Activated CD8-positive, alpha-beta memory T cell treated with anti-CD3 and anti-CD28 coated beads for 4 hours (primary cell): ENCODE measurements at places on chromosomes 1 and 21.

DNA sequence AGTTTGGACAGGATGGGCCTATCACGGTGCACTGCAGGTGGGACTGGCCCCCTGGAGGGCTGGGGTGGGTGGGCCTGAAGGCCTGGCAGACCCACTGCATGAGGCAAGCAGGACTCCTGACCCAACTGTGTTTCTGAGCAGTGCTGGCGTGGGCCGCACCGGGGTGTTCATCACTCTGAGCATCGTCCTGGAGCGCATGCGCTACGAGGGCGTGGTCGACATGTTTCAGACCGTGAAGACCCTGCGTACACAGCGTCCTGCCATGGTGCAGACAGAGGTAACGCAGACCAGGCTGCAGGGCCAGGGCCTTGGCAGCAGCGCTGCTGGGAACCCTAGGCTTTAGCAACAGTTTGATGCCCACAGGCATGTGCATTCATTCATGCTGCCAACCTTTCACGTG, 29.0 kb upstream of the KDM4A start:
- no peak for DNase-seq

DNA sequence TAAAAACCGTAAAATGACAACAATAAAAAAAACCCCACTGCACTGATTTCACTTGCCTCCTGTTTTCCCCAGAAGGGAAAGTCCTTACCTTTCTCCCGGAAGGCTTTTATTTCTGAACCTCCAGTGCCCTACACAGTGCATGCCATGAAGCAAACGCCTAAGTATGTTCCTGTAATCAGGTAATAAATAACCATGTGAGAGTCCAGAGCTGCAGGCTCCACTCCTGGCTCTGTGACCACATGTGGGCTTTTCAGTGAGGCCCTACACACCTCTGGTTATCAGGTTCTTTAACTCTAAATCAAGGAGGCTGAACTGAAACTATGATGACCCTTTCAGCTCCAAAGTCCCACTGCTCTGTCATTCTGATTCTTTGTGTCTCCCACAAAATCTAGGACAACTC, 20.8 kb upstream of the NR5A2 start:
- no peak for DNase-seq

DNA sequence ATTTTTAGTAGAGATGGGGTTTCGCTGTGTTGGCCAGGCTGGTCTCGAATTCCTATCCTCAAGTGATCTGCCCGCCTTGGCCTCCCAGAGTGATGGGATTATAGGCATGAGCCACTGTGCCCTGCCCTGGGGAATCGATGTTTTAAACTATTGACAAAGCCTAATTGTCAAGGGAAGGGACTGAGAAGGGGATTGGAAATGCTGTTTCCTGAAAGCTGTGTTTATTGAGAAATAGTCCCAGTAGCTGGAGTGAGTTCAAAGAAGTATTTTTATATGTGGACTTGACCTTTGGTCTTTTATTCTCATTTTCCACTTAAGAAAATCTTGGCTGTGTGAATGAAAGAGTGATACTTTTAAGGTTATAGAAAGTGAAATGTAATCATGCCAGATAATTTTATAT, 47.5 kb downstream of the KIF1B start:
- DNase-seq: no peak

DNA sequence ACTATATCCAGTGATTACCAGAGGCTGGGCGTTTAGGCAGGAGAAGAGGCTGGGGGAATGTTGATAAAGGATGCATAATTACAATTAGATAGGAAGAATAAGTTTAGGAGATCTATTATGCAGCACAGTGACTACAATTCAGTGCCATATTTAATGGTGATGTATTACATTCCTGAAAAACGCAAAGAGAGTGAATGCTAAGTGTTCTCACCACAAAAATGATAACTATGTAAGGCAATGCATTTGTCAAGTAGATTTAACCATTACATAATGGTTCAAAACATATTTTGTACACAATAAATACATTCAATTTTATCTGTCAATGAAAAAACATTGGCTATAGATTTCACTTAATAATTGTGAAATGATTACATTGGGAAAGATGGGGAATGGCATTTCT, 548.9 kb downstream of the NUF2 start:
- no peak for DNase-seq

- DNase-seq: no peak
These were observed 2.3 kb downstream of the COL9A2 start for GRCh38 chr1:40314721-40315238.

GRCh38 chr1:154974808-154975408, 427 bp downstream of the CKS1B start:
- DNase-seq: peak; percentile 85

- no peak for DNase-seq
These were observed 58.8 kb downstream of the CLIC4 start for GRCh38 chr1:24803987-24804530.

DNA sequence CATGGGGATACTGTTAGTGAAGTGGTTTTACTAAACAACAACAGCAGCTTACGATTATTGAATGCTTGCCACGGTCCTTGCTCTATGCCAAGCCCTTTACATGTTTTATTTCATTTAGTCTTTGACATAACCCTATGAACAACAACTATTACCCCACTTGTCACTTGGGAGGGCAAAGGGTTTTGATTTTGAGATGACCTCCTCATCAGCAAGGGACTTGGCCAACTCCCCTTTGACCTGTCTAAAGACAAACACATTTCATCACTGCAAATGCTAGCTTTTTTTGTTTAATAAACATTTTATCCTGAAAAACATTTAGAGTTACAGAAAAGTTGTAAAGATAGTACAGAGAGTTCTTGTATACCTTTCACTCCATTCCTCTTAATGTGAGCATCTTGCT, 152.5 kb upstream of the WNT4 start:
- DNase-seq: no peak

DNA sequence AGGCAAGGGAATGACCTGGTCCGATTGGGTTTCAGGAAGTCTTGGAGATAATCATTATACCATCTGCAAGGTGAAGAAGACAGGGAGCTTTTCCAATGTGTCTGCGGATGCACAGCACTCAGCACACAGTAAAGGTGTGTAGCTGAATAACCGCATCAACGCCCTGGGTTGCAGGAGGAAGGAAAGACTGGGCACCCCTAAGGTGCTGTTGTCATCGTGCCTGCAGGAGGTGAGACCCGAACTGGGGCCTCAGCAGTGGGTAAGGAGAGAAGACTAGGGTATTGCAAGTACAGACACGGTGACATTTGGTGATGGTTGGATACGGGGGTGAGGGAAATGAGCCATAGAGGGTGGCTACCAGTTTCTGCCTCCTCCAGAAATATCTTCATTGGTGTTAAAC, 1.1 kb upstream of the TRIM62 start:
- no peak for DNase-seq

GRCh38 chr1:155009221-155009711, 6.7 kb downstream of the ZBTB7B start:
- no peak for DNase-seq

GRCh38 chr1:18230840-18231239, 123.2 kb downstream of the IGSF21 start:
- no peak for DNase-seq

GRCh38 chr1:53715478-53715877, 23.5 kb downstream of the GLIS1 start:
- no peak for DNase-seq

DNA sequence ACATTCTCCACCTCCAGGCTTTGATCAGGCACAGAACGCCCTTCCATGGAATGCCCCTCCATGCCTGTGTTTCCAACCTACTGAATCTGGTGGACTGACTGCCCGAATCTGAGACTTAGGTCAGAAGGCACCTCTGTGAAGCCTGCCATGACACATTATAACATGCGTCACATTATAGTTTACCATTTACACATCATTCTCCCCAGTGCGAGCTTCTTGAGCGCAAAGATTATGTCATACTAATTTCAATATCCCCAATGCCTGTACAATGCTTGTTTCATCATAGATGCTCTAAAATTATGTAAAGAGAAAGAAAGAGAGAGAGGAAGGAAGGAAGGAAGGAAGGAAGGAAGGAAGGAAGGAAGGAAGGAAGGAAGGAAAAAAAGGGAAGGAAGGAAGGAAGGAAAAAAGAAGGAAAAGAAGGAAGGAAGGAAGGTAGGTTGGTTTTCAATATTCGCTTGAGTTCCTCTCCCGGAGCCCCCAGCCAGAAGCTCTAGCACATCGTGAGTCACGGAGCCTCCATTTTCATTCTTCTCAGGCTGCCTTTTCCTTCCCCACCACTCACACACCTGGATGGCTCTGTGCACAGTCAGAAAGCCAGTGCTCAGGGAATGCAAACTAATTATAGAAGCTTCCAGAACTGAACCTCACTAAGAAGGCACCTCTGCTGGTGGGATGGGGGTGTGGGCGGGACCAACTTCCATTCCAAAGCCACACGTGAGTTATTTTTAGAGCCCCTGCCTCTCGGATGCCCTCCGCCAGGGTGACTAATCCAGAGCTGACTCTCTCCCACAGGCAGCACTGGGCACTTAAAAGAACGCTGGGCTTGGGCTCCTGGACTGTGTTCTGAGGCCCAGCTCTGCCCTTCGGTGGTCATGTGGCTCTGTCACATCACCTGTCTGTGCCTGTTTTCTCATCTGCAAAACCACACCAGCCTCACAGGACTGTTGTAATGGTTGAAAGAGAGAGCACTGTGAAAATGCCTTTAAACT, 27.4 kb downstream of the LAMB3 start:
- DNase-seq: no peak

DNA sequence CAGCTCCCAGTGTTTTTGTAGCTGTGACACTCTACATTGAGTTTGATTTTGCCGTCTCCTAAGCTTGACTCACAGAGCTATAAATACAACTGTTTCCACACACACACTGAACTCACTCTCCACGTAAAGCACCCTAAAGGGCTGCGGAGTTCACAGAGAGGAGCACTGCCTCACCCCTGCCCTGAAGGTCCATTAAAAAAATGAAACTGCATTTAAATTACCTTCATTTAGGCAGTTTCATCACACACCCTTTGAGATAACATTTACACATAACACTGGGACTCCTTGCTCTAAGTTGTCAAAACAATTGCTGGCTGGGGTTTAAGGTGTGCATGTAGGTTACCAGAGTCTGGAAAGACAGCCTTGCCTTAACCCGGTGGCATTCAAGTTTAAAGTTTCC, 137.1 kb upstream of the MAGI3 start:
- DNase-seq: no peak
